ENCODE measurements at places on chromosomes 7 and 10.

DNA sequence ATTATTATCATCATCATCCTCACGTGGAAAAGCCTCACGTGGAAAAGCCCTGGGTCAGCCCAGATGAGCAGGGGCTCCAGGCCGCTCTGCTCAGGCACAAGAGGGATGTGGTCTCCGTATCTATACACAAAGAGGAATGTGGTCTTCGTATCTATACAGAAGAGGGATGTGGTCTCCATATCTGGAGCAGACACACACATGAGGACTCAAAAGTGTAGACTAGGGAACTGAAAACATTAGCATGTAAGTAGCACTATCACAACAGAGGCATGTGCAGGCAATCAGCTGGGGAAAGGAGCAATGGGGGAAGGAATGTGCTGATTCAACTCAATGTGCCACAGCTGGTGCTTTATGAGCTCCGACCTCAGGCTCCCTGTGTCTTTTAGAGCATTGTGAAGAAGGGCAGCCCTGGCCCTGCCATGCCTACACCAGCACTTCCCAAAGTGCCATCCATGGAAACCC, 86.5 kb downstream of the PLXNA4 start:
- no peak for DNase-seq

- DNase-seq: no peak
These were observed 85.9 kb downstream of the AHR start for GRCh38 chr7:17384400-17384799.

- peak; percentile 33 for DNase-seq
These were observed 123.0 kb upstream of the SVIL start for GRCh38 chr10:29757551-29758297.

GRCh38 chr7:29331163-29331562, 136.6 kb downstream of the CHN2 start:
- no peak for DNase-seq

GRCh38 chr7:120218712-120219111, 54.3 kb upstream of the KCND2 start:
- peak; percentile 40 for DNase-seq

GRCh38 chr10:22332116-22332692, 11.3 kb downstream of the BMI1 start:
- no peak for DNase-seq

- DNase-seq: peak; percentile 36
These were observed 40.0 kb downstream of the GOLGA7B start for GRCh38 chr10:97889461-97890265.

- DNase-seq: no peak
These were observed 6.8 kb upstream of the MYOZ1 start for GRCh38 chr10:73647875-73648651.

GRCh38 chr7:106824458-106824857, 40.6 kb upstream of the PIK3CG start:
- DNase-seq: no peak

DNA sequence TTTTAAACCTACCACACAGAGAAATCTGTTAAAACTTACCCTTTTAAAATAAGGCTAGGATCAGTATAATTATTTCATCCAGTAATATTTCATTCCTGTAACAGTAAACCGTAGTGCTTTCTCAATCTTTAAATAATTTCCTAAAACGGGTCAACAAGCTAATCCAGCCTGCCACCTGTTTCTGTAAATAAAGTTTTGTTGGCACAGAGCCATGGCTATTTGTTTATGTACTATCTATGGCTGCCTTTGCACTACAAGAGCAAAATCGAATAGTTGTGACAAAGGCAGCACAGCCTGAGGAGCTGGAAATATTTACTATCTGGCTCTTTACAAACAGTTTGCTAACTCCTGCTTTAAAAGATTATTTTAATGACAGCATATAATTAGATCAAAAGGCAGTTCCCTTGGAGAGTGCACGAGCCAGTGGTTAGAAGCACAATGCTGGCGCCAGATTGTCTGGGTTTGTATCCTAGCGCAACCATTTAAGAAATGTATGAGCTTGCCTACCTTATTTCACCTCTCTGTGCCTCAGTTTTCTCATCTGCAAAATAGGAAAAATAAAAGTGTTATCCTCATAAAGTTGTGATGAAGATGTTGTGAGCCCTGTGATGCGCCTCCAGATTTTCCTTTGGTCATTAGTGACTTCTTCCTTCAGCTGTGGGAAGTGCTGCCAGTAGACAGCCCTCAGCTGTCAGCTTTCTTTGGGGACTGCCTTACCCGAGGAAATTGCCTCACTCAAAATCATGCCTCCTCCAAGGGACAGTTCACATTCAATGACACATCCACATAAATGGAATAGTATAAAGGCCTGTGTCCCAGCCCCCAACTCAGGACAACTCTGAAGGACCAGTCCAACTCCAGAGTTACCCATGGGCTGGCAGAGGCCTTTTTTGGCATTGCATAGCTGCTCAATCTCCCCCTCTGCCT, 11.8 kb upstream of the MIOS start:
- peak; percentile 15 for DNase-seq

DNA sequence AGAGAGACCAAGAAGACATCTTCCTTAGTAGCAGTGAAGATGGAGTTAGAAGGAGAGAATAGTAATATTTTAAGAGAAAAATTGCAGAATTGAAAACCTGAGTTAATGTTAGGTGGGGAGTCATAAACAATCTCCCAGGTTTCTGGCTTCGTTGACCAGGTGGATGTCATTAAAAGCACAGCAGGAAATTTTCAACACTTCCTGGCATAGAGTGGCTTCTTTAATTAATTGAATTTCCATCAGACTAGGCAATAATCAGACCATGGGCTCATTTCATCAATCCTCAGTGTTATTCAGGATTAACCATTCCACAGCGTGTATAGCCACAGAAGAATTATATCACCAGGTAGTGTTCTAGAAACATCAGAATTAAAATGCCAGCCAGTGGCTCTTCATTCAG, 268.2 kb downstream of the CCDC3 start:
- DNase-seq: no peak

DNA sequence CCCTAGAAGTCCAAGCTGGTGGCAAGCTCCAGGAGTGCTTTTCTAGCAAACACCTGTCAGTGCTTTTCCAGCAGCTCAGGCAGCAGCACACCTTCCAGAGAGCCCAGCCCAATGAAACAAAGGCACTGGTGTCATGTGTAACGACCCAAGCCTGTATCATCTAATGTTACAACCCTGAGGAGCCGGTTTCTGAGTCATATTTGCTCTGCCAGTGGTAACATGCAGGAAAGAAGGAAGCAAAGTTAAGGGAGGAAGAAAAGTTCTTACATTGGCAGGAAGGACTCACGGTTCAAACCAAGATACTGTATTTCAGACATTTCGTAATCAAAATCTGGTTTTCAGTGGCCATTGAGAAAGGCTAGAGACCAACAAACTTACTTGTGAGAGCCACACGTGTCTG, at the start of gene ANKRD22:
Gene ANKRD22, minus strand, starts transcription at position 139 of the 400 bp plus-strand sequence. CDS start 237 bp downstream, outside the sequence.
- peak; percentile 68 for DNase-seq

DNA sequence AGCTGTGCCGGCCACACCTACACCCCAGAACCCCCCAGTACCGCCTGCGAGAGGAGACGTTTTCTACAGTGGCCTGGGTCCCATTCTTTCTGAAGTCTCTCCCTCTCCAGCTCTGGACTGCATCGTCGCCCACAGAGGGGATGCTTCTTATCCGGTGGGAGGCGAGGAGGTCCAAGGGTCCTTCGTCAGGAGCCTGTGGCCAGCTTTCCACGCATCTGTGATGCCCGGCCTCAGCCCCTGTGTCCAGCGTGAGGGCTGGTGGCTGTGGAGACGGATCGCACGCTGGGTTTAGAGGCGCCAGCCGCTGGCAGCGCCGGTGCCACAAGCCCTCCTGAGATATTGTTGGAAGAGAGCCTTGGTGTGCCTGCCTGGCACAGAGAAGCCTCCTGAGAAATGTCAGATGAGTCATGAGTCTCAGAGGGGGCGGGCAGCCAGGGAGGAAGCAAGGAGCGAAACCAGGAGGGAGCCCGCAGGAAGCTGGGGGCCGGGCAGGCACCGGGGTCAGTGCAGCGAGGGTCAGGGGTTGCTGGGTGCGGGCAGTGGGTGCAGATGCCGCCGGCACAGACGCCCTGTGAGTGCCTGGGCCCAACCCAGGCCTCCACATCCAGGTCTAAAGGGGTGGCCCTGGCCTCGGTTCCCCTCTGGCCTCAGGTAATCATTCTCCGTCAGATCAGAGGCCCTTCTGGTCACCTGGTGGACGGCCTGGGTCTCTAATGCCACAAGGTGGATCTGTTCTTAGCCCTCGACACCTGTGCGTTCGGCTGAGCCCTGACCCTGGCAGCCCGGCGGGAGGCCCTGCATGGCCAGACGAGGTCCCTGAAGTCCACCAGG, 86.0 kb upstream of the DIP2C start:
- DNase-seq: peak; percentile 31

GRCh38 chr7:43454936-43455518, 127.9 kb upstream of the STK17A start:
- DNase-seq: peak; percentile 62

DNA sequence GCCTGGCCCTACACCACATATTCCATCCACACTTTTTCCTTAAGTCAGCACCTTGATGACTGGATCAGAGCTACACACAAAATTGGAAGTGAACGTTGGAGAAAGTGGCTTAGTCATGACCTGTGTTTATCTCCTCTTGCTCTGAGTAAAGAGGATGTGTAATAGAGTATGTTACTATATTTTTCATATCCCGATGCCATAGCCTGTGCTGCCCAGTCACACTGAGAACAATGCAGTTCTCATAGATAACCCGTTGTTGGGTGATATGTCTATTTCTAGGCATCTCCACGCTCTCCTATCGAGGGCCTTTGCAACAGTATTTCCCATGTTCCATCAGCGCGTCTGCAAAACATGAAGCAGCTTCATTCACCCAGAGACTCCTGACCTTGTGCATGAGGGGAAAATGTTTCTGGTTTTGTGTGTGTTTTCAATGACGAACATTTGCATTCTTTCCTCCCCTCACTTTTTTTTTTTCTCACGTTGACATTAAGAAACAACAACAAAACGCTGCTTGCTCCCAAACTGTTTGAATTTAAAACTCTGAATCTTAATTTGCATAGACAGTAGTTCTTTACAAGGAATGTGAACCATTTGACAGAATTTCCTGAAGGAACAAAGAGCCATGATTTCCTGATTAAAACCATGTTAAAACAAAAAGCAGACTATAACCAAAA, 43.4 kb downstream of the GRK5 start:
- peak; percentile 88 for DNase-seq

DNA sequence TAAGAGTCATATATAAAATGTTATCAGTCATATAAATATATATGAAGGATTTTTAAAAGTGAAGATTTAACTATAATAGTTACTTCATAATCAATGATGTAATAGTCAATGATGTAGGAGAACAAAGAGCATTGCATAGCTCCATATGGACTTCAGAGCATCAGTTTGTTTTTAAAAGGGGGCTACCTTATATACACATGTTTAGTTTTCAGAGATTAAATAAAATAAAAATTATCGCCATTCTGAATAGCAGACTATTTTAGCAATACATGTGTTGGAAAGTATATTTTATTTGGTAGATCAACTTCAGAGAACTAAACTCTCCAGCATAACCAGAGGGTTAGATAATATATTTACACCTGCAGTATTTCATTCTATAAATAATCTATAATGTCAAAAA, 29.1 kb upstream of the EPC1 start:
- DNase-seq: no peak

DNA sequence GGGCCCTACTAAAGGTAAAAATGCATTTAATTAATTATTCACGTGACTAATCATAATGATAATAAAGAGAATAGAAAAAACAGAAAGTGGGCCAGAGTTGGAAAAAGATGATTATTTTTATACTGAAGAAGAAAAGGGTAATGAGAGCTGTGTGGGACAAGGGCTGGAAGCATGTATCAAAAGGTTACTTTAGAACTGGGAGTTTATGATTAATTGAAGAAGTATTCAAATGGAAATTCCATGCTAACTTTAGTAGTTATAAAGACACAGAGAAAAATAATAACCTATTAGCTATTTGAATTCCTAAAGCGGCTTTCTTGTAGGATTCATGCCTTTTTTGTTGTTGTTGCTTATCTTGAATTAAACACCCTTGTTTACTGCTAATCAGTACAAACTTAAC, 49.9 kb downstream of the MKX start:
- DNase-seq: no peak

GRCh38 chr10:54402576-54402975, 398.5 kb downstream of the PCDH15 start:
- peak; percentile 19 for DNase-seq

DNA sequence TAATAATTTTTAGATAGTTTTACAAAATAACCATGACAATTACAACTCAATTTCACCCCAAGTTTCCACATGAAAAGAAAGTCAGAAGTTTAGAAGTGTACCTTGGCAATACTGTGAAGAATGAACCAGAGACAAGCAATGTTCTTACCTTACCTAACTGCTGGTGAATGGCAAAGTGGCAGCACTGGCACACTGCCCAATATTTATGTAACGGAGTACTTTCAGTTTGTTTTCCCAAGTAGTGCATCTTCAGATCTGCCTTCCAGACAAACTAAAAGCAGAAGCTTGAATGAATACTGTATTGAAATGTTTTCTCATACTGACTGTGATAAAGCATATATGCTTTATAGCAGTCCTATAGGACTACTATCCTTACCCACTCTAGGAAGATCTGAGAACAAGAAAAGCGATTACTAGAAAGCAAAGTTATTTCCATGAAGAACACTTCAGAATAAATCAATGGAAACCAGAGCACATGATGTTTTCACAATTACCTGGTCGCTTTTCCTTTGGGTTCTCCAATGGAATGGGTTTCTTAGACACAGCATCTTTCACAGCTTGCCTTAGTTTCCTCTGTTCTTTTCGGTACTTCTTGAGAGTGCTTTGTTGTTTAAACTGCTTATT, 1.5 kb downstream of the NOC3L start:
- peak; percentile 31 for DNase-seq

DNA sequence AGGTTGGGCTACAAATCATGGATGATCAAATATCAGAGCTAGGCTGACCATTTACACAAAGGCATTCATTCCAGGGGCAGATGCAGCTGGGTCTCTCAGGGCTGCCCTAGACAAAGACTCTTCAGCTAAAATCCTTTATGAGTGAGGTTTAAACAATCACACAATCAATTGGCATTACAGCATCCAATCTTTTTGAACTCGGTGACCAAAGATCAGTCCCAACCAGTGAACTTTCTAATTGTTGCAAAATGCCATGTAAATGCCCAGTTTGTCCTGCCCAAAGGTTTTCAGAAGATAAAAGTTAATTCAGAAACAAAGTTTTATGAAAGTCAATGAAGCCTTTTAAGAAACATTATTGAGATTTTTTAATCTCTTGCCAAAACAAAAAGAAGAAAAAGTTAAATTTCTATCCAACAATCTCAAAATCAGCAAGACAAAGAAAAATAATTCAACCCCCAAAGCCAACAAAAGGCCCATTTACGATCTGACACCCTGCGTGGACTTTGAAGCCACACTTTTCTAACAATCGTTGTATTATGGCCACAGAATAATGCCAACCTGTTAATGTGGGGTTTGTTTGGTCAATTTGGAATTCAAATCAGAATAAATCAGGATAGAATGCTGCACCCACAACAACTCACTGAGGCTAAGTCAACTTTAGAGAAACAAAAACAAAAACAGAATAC, 40.9 kb downstream of the GPR37 start:
- DNase-seq: no peak

DNA sequence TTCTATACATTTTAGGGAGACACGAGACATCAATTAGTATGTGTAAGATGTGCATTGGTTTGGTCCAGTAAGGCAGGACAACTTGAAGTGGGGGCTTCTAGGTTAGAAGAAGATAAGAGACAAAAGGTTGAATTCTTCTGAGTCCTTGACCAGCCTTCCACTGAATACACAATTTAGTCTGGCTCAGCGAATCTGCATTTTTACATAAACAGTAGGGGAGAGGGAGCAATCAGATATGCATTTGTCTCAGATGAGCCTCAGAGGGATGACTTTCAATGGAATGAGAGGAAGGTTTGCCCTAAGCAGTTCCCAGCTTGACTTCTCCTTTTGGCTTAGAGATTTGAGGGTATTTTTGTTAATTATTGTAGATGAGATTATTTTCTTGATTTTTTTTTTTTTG, 20.0 kb upstream of the C10orf90 start:
- no peak for DNase-seq
